K562 (cell line): ENCODE measurements at places on chromosomes 5 and 9. TPM values are rescaled to one million over a fixed set of nuclear protein-coding genes. Genes with fewer than 3 reads are reported as not detected.

The PCDHB8 gene
- total RNA-seq: not detected in 2 replicates

The ABHD17B gene
- total RNA-seq: 11.9 and 14.2 TPM in 2 replicates

DNA sequence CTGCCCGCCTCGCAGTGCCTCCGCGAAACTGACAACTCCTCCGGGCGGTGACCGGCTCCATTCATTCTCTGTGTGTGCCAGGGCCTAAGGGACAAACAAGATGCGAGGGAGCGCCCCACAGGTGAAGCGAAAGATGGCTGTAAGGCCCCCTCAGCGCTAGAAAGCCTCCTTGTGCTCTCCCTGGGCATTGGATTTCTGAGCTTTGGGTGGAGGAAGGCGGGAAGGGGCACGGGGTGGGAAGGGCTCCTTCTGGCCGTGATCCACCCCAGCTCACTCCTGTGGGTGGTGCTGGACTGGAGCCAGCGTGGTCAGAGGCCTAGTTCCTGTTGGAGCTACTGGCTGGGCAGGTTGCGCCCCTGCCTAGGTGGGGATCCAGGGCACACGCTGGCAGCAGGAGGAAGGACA lies 943 bp downstream of the GALNT12 start:
- H3K4me1 ChIP-seq: peaks cover 31% of the 10 kb centered on the region
- peak overlapping the region; percentile 66 for H3K4me3 ChIP-seq
- no peaks in the 10 kb centered on the region for H3K27me3 ChIP-seq
- peak overlapping the region; percentile 59 for H3K27ac ChIP-seq
- peaks cover 12% of the 10 kb centered on the region; the same call in 2 of the 3 replicates for H3K36me3 ChIP-seq

DNA sequence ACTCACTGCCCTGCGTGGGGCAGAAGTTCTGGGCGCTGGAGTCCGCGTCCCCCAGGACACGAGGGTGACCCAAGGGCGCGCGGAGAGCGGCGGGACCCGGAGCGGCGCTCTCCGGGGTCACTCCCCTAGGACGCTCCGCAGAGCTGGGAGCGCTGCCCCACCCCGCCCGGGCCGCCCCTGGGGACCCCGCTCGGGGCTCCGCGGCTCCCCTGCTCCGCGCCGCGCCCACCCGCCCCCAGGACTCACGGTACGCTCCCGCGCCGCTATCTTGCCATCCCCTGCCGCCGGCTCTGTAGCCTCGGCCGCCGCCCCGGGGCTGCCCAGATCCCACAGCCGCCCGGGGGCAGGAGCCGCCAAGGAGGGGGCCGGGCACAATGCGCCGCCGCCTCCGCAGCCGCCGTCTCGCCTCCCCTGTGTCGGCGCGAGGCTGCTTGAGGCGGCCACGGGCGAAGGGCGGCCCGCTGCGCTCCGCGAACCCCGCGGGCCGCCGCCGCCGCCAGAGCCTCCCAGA lies 303 bp downstream of the LIFR start:
- peaks cover 14% of the 10 kb centered on the region for H3K4me1 ChIP-seq
- no peak for DNase-seq
- peak overlapping the region; percentile 60 for H3K4me3 ChIP-seq

GRCh38 chr5:168227973-168228615 lies 63.4 kb upstream of the WWC1 start:
- H3K27me3 ChIP-seq: peaks cover 2% of the 10 kb centered on the region; the same call in 1 of the 3 replicates
- H3K36me3 ChIP-seq: no peaks in the 10 kb centered on the region
- no peaks in the 10 kb centered on the region for H3K4me1 ChIP-seq
- no peak for DNase-seq

DNA sequence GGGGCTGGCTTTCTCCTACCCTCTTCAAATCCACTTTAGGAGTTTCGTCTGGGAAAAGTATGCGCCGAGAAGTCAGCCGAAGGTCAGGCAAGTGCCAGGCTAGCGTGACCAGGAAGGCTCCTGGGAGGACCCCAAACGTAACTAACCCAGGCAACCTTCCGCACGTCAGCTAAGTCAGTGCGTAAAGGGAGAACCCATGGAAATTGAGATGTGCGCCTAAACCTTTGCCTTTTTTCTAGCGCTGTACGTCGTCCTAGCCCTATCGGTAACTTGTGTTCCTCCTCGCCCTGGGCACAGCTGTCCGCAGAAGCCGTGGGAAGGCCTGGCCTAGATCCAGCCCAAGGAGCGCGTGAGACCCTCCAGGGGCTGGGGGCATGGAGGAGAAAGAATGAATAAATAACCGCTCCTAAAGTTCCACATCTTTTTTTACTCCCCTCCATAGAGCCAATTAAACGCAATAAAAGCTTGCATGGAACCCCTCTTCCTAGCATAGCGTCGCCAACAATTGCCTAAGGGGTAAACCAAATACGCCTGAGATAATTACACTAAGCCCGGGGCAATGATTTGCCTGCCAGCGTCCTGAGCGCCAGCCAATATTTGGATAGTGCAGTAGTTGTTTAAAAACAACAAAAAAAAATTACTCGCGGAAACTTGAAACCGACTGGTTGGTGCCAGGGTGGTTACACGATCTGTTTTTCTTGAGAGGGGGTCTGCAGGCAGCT lies 4.0 kb upstream of the FOXB2 start:
- H3K4me1 ChIP-seq: no peaks in the 10 kb centered on the region
- H3K36me3 ChIP-seq: no peaks in the 10 kb centered on the region
- no peak overlapping the region for H3K4me3 ChIP-seq
- no peak for DNase-seq
- H3K27me3 ChIP-seq: peaks cover 65% of the 10 kb centered on the region

- no peaks in the 10 kb centered on the region for H3K36me3 ChIP-seq
- H3K4me1 ChIP-seq: no peaks in the 10 kb centered on the region; the same call in 2 of the 3 replicates
- peak overlapping the region; percentile 56 for H3K4me3 ChIP-seq
- peak overlapping the region; percentile 90 for H3K27ac ChIP-seq
These were observed 19.0 kb upstream of the FER start for GRCh38 chr5:108728566-108729241.

GRCh38 chr9:73437758-73438157 lies 286.1 kb downstream of the ANXA1 start:
- H3K4me3 ChIP-seq: no peak overlapping the region
- no peak for DNase-seq

- DNase-seq: no peak
- H3K27me3 ChIP-seq: no peaks in the 10 kb centered on the region
- H3K36me3 ChIP-seq: no peaks in the 10 kb centered on the region
- H3K4me1 ChIP-seq: no peaks in the 10 kb centered on the region
- no peak overlapping the region for H3K27ac ChIP-seq
These were observed 156.4 kb upstream of the RASEF start for GRCh38 chr9:83219154-83219923.

- DNase-seq: no peak
- H3K4me3 ChIP-seq: no peak overlapping the region
- no peak overlapping the region for H3K27ac ChIP-seq
- H3K36me3 ChIP-seq: peaks cover 13% of the 10 kb centered on the region; the same call in 1 of the 3 replicates
- H3K27me3 ChIP-seq: no peaks in the 10 kb centered on the region
- H3K4me1 ChIP-seq: no peaks in the 10 kb centered on the region; the same call in 2 of the 3 replicates
These were observed 28.2 kb upstream of the RPL26L1 start for GRCh38 chr5:172931001-172931536.

GRCh38 chr9:133320421-133320881 lies 15.5 kb downstream of the SURF6 start:
- H3K27me3 ChIP-seq: 0 out of 2 replicates have a peak, but pooled peaks cover 8% of the 10 kb centered on the region
- DNase-seq: no peak
- H3K4me3 ChIP-seq: no peak overlapping the region
- H3K4me1 ChIP-seq: no peaks in the 10 kb centered on the region
- H3K36me3 ChIP-seq: no peaks in the 10 kb centered on the region

- H3K27ac ChIP-seq: no peak overlapping the region
- peak; percentile 19 for DNase-seq
- H3K27me3 ChIP-seq: peaks cover 6% of the 10 kb centered on the region; the same call in 2 of the 3 replicates
- H3K4me3 ChIP-seq: no peak overlapping the region
These were observed 50.9 kb upstream of the CEMIP2 start for GRCh38 chr9:71819115-71819739.

DNA sequence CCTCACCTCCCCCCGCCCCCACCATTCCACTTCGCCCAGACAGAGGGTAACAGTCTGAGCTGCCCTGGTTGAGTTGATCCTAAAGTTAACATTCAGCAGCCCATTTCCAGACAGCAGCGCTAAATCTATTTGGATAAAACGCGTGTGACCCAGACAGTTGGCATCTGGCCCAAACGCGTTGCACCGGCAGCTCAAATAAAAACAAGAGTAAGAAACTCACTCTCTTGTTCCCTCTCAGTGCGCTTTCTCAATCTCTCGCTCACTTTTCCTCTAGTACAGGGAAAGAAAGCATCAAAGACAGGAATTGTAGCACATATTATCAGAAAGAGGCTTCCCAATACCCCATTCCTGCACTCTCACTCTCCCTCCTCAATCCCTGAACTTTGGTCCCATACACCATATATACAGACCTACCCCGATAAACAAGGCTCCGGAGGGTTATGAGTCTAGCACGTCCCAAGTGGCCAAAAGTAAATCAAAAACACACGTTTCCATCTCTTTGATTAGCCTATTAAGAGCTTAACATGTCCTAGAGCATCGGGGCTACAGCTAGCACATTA lies 1.3 kb downstream of the ADAMTS6 start:
- peak overlapping the region; percentile 50 for H3K4me3 ChIP-seq
- H3K27ac ChIP-seq: peak overlapping the region; percentile 89
- H3K27me3 ChIP-seq: no peaks in the 10 kb centered on the region
- no peaks in the 10 kb centered on the region for H3K36me3 ChIP-seq

GRCh38 chr5:41776435-41776834 lies 93.8 kb downstream of the OXCT1 start:
- no peak overlapping the region for H3K27ac ChIP-seq
- no peaks in the 10 kb centered on the region for H3K27me3 ChIP-seq
- DNase-seq: no peak
- no peaks in the 10 kb centered on the region for H3K36me3 ChIP-seq
- H3K4me1 ChIP-seq: no peaks in the 10 kb centered on the region

DNA sequence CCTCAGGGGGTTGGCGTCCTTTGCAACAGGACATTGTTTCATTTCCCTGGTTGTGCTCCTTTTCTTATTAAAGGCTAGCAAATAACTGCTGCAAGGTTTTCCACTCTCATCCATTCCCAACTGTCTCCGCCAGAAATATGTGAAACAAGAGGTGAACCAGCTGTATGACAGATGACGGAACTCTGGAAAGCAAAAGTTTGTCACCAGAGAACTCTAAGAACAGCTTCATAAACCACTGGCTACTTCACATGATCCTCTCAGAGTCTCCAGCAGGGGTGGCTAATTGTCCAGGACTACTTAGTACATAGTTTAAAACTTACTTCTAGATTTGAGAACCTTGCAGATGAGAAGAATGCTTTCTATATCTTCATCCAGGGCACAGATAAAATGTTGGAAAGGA lies 195.9 kb upstream of the RAD23B start:
- H3K4me3 ChIP-seq: no peak overlapping the region
- H3K27me3 ChIP-seq: no peaks in the 10 kb centered on the region
- H3K36me3 ChIP-seq: no peaks in the 10 kb centered on the region
- no peaks in the 10 kb centered on the region for H3K4me1 ChIP-seq
- DNase-seq: no peak
- H3K27ac ChIP-seq: no peak overlapping the region

GRCh38 chr5:22787807-22788206 lies 65.3 kb downstream of the CDH12 start:
- no peak overlapping the region for H3K27ac ChIP-seq
- no peak for DNase-seq
- H3K4me3 ChIP-seq: no peak overlapping the region
- no peaks in the 10 kb centered on the region for H3K4me1 ChIP-seq
- H3K36me3 ChIP-seq: no peaks in the 10 kb centered on the region

DNA sequence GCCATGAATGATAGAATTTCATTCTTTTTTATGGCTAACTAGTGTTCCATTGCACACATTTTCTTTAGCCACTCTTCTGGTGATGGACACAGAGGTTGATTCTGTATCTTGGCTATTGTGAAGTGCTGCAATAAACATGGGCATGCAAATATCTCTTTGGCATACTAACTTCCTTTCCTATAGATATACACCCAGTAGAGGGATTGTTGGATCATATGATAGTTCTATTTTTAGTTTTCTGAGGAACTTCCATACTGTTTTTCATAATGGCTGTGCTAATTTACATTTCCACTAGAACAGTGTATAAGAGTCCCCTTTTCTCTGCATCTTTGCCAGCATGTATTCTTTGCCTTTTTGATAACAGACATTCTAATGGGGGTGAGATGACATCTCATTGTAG lies 50.4 kb upstream of the CDK5RAP2 start:
- no peak overlapping the region for H3K27ac ChIP-seq
- H3K4me3 ChIP-seq: no peak overlapping the region

DNA sequence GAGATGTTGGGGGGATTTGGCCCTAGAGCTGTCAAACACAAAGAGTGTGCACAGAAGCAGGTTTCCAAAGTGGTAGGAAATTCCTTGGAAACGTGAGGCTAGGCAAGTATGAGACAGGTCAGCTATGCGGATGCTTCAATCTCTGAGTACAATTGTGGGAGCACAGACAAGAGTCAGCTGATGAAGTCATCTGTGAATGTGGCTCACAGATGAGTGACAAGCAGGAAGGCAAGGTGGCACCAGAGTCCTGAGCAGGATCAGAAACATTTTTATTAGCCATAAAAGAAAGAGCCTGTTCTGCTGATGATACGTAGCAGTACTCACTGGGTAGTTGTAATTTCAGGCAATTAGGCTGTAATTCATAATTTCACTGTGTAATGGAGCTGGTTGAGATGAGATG lies 117.0 kb downstream of the DCP2 start:
- H3K4me1 ChIP-seq: no peaks in the 10 kb centered on the region; the same call in 2 of the 3 replicates
- H3K27me3 ChIP-seq: peaks cover 30% of the 10 kb centered on the region
- no peak overlapping the region for H3K27ac ChIP-seq
- H3K4me3 ChIP-seq: no peak overlapping the region
- no peaks in the 10 kb centered on the region for H3K36me3 ChIP-seq
- no peak for DNase-seq

DNA sequence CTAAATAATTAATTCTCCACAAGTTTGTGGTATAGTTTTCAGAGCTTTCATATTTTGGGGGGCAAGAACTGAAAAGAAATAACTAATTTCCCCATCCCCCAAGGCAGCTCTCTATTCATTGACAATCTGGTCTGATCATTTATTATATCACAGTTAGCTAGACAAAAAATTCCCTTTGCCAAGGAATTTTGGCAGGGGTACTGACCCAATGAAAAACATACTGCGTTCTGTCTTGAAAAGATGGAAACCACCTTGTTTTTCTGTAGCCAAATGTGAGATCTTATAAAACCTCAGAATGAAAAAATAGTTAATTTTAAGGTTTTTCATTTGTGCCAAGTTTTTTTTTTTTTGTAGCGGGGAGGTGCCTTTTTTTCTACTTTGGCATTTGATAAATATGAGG lies 1008.9 kb downstream of the EFNA5 start:
- no peaks in the 10 kb centered on the region for H3K4me1 ChIP-seq
- H3K4me3 ChIP-seq: no peak overlapping the region
- H3K27me3 ChIP-seq: no peaks in the 10 kb centered on the region
- H3K27ac ChIP-seq: no peak overlapping the region
- H3K36me3 ChIP-seq: no peaks in the 10 kb centered on the region

- no peak overlapping the region for H3K4me3 ChIP-seq
- no peak overlapping the region for H3K27ac ChIP-seq
- no peaks in the 10 kb centered on the region for H3K27me3 ChIP-seq
- no peaks in the 10 kb centered on the region for H3K36me3 ChIP-seq
- DNase-seq: no peak
These were observed 782.9 kb downstream of the CDH12 start for GRCh38 chr5:22070186-22070728.

- peaks cover 29% of the 10 kb centered on the region for H3K4me1 ChIP-seq
- H3K4me3 ChIP-seq: peak overlapping the region; percentile 34
- DNase-seq: peak; percentile 91
- H3K27me3 ChIP-seq: no peaks in the 10 kb centered on the region
These were observed 11.2 kb downstream of the IER5L start for GRCh38 chr9:129166623-129167557.
